NCI-H1436 treated with DMSO at 0.1 percent for 48 hours (cell line): ENCODE measurements at places on chromosomes 3 and 15.

DNA sequence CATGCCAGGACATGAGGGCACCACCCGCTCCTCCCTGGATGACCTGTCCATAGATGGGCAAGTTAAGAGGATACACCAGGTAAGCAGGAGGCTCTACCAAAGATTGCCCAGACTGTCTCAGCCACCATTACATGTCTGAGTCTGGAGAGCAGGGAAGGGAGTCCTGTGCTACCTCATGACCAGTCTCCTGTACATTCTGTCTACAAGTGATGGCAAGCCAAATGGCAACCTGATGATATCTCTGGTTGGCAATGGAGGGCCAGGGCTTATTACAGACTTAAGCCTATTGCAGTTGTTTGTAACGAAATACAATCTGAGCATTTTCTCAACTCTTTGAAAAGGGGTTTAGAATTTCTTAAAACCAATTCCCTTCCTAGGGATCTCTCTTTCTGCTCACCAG lies 31.8 kb downstream of the ABHD6 start:
- DNase-seq: no peak

DNA sequence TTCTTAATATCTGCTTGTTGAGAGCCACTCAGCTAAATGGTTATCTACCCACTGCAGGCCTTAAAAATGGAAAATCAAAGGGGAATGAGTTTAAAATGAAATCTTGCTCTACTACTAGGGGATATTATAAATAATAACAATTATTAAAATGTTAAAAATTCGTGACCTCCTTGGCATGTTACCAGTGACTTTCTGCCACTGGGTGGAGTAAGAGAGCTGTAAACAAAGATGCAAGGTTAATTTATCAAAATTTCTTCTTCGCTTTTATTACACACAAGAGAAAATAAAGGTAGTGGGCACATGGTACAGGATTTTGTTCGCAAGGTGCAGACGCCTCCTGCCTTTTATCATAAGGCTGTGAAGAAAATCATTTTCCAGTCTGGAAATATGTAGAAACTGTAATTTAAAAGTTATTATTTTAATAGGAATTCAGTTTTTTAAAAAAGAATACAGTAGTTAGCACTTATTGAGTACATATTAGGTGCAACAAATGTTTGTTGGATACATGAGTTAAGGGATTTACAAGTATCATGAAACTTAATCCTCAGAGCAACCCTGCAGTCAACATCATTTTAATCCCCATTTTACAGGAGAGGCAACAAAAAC lies 272.6 kb downstream of the SUCLG2 start:
- no peak for DNase-seq

- no peak for DNase-seq
Measured at GRCh38 chr3:188021041-188021440, 132.9 kb upstream of the LPP start.

- DNase-seq: no peak
Measured at GRCh38 chr15:57751177-57751800, 44.8 kb downstream of the POLR2M start.

- DNase-seq: no peak
Measured at GRCh38 chr3:21718161-21718765, 32.7 kb downstream of the ZNF385D start.

GRCh38 chr15:98889930-98890695 lies 117.5 kb downstream of the PGPEP1L start:
- DNase-seq: no peak

- DNase-seq: no peak
Measured at GRCh38 chr3:100114413-100115030, at the start of gene FILIP1L. Gene FILIP1L, minus strand, starts transcription at chr3:100114501.

- DNase-seq: no peak
Measured at GRCh38 chr15:85142312-85142711, 160.7 kb downstream of the PDE8A start.

DNA sequence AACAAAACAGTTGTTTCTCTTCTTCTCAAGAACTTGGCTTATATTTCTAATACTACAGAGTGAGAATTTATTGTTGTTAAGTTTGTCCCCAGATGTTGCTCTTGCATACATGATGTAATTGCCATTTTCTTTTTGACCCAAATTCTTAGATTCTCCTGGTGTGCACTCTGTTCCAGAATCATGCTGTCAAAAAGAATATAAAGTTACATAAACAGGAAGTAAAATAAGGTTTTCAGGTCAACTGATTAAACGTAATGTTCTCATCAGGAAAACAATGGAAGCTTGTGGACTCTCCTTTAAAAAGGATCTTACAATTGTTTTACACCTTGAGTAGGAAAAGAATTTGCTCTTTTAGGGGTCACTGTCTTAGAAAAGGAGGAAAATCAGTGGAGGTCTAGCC lies 121.8 kb downstream of the ADAM10 start:
- DNase-seq: no peak

DNA sequence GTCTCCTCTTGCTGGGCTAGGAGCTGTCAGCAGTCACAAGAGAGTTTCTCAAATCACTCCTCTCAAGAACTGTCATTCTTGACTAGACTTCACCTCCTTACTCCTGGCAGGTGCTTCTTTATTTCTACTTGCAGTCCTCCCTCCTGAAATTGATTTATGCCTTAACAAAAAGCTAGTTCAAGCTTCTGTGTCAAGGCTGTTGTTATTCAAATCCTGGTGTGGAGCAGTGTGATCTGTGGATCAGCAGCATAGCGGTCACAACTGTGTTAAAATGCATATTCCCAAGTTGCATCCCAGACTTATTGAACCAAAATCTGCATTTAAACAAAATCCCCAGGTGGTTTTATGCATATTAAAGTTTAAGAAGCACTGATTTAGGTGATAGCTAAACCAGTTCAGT lies 120.7 kb upstream of the MRPL3 start:
- no peak for DNase-seq

GRCh38 chr3:13528217-13528867 lies 20.6 kb upstream of the FBLN2 start:
- DNase-seq: no peak

DNA sequence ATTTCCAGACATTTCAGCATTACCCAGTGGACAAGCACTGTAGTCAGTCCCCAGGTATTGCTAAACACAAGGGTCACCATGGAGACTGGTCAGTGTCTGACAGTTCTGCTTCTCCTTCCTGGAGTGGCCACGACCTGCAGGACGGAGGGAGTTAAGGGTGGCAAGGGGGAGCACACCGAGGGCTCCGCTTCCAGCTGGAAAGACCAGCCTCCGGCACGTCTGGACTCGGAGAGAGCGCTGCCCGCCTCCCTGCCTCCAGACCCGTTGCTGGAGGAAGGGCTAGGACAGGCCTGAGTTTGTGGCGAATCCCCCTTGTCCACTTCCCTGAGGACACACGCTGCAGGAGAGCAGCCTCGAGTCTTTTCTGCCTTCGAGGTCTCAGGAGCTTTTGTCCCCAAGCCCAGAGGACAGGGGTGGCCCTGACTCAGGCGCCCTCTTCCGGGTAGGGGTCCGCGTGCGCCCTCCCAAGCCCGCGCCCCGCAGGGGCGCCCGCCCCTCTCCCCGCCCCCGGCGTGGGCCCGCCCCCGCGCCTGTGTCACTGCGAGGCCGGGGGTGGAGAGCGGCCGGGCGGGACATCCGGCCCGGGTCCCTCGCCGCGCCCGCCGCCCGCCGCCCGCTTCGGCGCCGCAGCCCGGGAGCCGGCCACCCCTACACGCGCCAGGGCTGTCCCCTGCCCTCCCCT lies at the start of gene CHST14:
TSS of gene CHST14 (plus strand) at position 562 of the 682 bp plus-strand sequence. CDS start 230 bp downstream, outside the sequence.
- no peak for DNase-seq

DNA sequence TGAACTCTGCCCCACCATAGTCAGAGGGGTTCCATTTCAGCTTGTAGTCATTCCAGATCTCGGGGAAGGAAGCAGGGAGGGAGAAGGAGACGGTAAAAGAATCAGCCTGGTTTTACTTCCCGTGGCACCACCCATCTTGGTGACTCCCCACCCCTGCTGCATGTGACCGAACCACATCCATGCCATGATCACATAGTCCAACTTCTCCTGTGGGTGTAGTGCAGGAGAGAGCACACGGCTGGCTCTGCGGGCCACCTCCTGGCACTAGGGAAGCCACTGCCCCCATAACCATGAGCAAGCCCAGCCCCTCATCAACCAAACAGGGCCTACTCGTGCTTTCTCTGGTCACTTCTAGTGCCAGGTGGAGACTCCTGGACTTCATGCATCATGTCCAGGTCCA lies 3.7 kb downstream of the CHRNA3 start:
- no peak for DNase-seq

DNA sequence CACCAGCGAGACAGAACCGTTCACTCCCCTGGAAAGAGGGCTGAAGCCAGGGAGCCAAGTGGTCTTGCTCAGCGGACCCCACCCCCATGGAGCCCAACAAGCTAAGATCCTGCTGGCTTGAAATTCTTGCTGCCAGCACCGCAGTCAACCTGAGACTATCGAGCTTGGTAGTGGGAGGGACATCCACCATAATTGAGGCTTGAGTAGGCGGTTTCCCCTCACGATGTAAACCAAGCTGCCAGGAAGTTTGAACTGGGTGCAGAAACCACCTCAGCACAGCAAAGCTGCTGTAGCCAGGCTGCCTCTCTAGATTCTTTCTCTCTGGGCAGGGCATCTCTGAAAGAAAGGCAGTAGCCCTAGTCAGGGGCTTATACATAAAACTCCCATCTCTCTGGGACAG lies 151.0 kb downstream of the MBNL1 start:
- DNase-seq: no peak

DNA sequence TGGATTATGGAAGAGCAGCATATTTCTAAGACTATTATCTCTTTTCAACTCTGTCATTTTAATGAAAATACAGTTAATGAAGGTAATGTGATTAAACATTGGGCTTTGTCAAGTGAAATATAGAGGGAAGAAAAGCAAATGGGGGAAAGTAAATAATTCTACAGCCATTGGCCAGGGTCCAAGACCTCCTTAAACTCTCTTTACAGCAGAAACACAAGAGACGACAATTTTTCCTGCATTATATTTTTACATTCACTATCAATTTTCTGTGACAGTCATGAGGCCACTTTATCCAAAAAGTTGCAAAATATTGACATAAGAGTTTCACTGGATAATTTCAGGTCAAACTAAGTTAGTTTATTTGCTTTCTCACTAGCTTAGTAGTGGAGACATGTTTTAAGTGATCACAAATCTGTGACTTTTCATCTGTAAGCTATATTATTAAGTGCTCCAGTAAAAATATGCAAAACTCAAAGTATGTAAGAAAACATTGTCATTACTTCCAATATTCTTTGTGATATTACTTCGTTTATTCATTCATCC lies 385.9 kb upstream of the DPH6 start:
- DNase-seq: no peak

DNA sequence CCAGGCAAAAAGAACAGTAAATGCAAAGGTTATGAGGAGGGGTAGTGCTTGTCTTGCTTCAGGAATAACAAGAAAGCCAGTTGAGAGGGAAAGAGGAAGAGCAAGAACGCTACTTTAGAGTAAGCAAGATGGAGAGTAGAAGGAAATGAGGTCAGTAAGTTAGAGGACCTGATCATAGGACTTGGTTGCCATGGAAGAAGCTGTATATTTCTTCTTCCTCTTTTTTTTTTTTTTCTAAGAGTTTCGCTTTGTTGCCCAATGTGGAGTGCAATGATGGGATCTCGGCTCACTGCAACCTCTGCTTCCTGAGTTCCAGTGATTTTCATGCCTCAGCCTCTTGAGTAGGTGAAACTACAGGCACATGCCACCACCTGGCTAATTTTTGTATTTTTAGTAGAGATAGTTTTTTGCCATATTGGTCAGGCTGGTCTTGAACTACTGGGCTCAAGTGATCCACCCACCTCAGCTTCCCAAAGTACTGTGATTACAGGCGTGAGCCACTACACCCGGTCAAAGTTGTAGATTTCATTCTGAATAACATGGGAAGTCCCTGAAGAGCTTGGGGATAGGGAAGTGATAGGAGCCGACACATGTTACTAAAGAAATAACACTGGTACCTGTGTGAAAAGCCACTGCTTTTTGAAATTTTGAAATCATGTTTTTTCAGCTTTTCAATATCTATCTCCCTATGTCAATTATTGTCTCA lies 527.9 kb upstream of the NAALADL2 start:
- DNase-seq: no peak

DNA sequence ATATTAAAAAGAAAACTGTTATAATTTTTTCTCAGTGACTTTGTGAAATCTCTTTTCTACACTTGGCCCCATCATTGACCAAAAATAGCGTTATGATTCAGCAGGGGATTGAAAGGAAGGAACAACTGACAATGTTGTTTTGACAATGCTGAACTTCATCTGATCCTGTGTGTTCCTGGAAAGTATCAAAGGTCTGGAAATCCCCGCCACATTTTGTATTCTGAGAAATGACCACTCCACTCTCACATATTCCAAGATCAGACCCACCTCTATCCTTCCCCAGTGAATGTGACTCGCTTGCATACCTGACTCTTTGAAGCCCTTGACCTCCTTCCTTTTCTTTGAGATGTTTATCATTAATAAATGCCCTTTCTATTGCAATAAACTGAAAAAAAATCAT lies 9.7 kb upstream of the RIOX2 start:
- no peak for DNase-seq

- no peak for DNase-seq
Measured at GRCh38 chr3:67382536-67382935, 271.9 kb downstream of the SUCLG2 start.

DNA sequence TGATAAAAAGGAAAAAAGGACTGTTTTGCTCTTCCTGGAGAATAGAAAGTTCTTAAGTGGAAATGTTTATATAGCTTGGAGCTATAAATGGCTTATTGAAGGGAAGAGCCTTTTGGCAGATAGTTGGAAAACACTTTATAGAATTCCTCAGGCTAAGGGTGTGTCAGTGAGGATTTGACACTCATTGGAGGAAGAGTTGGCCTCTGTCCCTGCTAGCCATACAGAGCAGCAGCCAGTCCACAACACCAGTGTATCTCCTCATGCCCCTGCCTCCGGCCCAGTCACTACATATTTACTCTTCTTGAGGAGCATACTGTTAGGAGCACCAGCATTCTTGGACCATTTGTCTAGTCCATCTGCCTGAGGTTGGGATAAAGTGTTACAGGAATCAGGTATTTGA lies 36.2 kb downstream of the KLHL18 start:
- DNase-seq: no peak

DNA sequence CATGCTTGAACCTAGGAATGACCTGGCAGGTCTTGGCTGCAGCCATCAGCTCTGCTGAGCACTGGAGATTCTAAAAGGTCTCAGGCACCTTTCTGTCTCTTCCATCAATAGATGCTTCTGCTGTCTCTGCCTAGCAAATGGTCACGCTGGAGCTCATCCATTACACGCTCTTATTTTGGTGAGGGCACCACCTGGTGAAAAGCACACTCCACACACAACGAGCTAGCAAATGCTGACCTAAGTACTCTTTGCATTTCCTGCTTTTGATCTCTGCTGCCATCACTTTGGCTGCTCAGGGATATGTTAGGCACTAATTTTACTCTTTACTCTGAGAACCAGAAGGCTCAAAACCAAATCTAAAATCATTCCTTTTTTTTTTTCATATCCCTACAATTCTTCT lies 91.3 kb downstream of the RAB11A start:
- DNase-seq: no peak
